ENCODE measurements at places on chromosomes 16 and 17. TPM values are rescaled to one million over a fixed set of nuclear protein-coding genes. Genes with fewer than 3 reads are reported as not detected.

Gene GAA
- total RNA-seq, result 30.4 TPM

Gene CASKIN2
- total RNA-seq, result 1.0 TPM

Gene MEFV
- total RNA-seq, result 0.52 TPM

Gene DERL2
- total RNA-seq, result 43.4 TPM

Gene SGF29
- total RNA-seq, result 30.3 TPM

GRCh38 chr16:68086860-68087268, 1.7 kb downstream of the NFATC3 start:
- DNase-seq, result no peak
